Activated naive CD4-positive, alpha-beta T cell treated with Interleukin-2 at 50 U/mL for 16 hours (primary cell): ENCODE measurements at places on chromosomes 5 and 9.

DNA sequence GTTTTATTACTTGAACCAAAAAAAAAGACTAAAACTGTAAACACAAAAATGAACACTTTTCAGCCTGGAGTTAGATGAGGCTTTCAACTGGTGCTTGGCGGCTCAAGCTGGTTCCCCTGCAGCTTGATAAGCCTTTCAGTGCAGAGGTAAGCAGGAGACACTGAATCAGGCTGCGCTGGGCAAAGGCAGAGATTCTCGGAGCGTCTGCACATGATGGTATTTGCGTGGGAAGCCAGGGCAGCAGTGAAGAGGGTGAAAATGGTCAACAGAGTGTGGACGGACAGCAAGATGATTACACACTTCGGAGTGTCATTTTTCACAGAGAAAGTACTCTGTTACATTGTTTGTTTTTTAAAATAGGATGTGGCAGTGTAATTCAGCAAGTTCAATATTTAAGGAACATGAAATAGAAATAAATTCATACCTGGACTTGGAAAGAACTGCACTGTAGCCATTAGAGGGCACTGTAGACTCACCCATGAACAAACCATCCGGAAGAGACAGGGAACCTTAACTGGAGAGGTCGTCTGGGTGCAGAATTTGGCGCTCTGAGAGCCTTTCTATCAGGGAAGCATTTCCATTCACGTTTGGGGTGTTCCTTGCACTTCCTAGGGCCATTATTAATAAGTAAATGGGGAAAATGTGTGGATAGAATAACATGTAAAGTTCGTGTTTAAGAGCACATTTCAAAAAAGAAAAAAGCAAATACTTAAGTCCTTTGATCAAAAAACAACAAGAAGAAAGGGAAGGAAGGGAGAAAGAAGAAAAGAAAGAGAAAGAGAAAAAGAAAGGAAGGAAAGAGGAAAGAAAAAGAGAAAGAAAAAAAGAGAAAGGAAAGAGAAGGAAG, 69.8 kb downstream of the ICE1 start:
- DNase-seq: peak; percentile 11

DNA sequence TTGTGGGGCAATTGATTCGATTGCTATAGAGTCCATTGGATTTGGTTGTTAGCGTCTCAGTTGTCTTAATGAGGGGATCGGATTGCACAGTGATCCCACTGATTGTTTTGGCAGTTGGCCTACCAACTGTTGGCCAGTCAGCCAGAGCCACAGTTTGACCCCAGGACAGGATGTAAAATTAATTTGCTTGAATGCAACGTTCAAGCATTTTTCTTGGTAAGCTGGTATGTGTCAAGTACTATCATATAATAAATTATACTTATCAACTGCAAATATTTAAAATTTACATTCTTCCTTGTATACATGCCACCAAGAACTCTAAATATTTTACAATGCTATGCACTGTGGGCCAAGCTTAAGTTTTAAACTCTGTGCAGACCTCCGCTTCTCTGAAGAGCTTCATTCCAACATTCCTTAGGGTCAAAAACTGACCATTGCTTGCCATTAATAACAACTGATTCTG, 80.4 kb upstream of the OSMR start:
- no peak for DNase-seq

- DNase-seq: no peak
These were observed 388.6 kb upstream of the CDH6 start for GRCh38 chr5:30804739-30805505.

- DNase-seq: no peak
These were observed 59.1 kb downstream of the PJA2 start for GRCh38 chr5:109350537-109351270.

DNA sequence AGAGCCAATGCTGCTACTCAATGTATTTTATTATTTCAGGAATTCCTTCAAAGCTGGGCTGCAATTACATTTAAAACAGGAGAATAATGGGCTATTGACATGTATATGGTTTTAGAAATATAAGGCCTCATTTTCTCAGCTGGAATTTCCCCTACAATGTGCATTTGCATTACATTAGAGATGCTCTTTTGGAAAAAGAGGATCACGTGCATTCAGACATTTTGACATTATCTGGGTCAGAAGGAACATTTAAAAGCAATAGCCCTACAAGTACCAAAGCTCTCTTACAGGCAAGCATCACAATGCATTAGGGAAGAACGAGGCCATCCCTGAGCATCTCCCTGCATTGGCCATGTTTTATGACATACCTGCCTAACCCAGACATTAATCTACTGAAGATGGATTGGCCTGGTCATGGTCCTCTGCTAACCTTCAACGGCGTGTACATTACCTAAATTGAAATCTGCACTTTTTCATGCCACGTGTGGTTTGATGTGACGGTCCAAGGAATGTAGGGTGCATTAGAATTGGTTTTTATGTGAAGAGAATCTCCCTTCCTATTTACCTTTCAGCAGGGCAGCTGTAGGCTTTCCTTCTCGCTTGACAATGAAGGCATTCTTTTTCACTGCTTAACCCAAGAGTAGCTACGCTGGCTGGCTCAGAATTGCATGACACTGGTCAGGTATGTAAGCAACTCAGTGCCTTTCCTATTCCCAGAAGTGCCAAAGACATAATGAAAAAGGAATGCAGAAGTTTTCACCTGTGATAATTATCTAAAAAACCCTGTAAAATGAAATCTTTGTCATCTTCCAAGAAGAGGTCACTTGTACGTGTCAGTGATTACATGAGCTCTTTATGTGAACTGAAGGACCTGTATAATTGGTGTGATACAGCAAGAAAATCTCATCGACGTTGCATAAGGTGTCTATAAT, 212.3 kb upstream of the MPDZ start:
- no peak for DNase-seq

- no peak for DNase-seq
These were observed 244.4 kb downstream of the DEPDC1B start for GRCh38 chr5:60455589-60455988.

- DNase-seq: no peak
These were observed 124.8 kb downstream of the HSD17B3 start for GRCh38 chr9:96177005-96177718.

DNA sequence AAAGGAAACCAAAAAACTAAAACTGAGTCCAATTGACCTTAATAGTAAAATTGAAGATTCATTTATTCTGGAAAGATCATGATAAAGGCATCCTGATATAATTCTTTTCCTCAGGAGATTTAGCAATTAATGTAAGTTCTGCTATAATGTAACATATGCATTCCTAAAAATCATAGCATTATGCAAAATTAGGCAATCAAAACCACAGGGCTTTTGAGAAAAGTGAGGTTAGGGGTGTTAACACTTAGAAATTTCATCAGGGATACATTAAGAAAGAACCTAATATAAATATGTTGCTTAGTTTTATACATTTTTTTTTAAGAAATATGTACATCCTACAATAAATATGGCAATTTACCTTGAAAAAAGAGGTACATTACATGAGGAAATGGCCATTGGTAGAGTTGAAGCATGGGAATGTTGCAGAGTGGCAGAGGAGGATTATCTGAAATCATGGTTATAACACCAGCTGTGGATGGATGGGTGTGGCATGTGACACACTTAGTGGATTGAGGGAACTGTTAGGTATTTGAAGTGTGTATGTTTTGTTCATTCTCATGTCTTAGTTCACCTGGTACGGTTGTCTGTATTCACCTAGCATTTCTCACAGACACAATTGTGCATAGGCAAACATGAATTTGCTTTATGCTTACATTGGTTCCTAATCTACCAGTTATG, 51.1 kb downstream of the CCNH start:
- DNase-seq: no peak

GRCh38 chr5:145551714-145552113, 283.4 kb downstream of the PRELID2 start:
- no peak for DNase-seq

GRCh38 chr5:150081541-150082283, 4.6 kb downstream of the CSF1R start:
- no peak for DNase-seq

DNA sequence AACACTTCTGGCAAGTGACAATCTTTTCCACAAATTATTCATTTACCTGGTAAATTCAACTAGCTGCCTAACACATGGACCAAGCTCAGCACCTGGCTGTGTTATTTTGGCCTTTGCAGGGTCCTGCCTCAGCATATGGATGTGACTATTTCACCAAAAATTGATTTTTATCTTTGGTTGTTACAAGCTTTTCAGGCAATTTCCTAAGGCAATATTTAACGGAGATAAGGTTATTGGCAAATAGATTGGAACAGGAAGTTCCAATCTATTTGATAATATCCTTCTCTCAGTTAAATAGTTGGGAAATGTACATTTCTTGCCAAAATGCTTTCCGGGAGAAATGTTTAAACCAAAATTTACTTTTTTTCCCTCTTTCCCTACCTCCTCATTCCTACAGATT, 415.2 kb upstream of the SMARCA2 start:
- no peak for DNase-seq

GRCh38 chr9:126283799-126284465, 42.7 kb upstream of the MVB12B start:
- DNase-seq: no peak
